Cerebellum (tissue), 4 donors: ENCODE measurements at places on chromosomes 4 and X.

GRCh38 chr4:163673848-163674697 is 179.6 kb downstream of the TMA16 start:
- no peak for DNase-seq

DNA sequence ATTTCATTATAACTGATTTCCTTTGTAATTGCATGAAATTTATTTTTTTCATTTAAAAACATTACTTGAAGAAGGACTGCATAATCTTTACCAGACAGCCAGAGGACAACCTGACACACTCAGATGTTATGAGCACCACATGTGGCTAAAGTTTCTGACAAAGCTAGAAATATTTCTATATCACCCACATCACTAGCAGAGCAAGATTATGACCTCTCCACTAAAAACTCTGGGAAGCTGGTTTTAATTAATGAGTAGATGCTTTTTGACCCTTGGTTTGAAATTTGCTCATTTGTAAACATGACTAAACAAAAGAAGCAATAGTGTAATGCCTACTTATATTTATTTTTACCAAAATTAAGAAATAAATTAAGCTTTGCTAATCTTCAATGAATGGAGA is 661.5 kb upstream of the EPHA5 start:
- DNase-seq, result no peak

- DNase-seq, result no peak
These were observed 225.5 kb upstream of the JADE1 start for GRCh38 chr4:128583753-128584712.

DNA sequence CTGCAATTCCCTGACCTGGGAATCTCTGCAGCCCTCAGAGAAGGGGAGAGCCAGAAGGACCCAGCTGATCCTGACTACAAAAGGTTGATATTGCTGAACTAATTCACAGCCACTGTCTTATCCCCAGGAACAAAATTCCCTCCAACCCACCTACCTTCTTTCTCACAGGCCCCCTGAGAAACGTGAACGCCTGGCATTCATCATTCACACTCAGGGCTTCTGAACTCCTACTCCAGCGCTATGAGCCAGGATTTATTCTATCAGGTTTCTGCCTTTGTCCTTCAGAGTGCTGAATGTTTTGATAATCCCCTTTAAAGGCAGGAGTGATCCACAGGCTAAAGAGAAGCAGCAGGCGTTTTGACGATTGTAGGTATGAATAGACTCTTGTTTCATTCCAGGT is 76.5 kb downstream of the KCNIP4 start:
- DNase-seq, result no peak

DNA sequence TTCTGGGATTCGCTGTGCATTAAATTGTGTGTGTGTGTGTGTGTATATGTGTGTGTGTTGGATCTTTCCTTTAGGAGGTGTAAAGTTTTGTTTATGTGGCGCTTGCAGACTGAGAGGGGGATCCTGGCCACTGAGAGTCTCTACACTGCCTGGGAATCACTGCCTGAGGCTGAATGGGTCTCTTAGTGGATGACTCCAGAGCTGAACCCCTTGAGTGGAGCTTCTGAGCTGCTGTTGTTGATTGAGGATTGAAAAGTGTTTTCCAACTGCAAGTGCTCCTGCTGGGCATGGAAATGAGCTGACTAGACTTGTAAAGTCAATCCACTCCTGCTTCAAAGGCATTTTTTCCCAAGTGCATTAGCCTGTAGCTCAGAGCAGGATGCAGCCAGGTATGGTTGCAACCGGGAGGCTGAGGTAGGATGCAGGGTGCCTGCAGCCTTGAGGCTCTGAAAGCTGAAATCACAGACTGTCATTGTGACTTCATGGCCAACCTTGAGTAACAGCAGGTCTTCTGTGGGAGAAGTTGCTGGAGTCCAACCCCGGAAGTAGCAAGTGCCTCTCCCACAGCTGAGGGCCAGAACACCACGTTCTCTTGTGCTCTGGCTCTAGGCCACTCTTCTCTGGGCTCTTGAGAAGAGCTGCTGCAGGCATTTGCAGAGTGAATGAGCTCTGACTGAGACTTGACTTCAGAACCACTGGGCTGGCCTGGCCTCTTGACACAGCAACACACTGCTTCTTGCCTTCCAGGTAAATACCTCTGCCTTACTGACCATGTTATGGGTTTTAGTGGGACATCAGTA is at the start of gene TBX22:
Gene TBX22 (plus strand): TSS at position 613 of the 800 bp plus-strand sequence. CDS start 7,517 bp downstream, outside the sequence.
- DNase-seq, result no peak

DNA sequence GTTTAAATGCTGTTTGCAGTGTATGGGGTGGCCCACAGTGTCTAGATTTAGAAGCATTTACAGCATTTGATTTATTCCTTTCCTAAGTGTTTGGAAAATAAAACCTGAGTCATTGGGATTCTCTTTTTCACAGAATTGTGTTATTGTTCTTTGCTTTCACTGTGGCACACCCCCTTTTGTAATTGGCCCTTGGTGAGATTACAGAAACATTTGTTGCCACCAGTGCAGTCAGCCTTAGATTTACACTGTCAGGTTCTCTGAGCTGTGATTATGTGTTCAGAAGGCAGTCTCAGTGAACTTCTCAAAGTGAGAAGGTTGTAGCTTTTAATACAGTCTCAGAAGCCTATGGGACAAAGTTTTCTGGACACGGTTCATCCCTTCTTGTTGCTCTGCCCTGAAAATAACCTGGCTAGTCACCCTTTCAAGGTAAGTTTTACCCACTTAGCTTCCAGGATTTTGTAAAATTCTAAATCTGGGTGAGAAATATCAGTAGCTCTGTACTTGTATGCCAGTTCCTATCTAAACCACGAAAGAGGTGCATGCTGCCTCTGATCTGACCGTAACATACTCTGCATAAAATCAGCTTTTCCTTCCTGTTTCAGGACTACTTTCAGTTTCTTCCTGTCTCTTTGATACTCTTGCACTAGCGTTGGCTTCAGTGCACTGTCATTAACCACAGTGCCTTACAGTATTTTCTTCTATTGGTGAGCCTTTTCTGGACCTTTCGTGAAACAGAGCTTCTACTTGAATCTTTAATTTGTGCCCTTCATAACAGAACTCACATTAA is 12.6 kb downstream of the RUFY3 start:
- no peak for DNase-seq

- no peak for DNase-seq
These were observed 854.6 kb downstream of the TRIML1 start for GRCh38 chr4:188993871-188994270.

DNA sequence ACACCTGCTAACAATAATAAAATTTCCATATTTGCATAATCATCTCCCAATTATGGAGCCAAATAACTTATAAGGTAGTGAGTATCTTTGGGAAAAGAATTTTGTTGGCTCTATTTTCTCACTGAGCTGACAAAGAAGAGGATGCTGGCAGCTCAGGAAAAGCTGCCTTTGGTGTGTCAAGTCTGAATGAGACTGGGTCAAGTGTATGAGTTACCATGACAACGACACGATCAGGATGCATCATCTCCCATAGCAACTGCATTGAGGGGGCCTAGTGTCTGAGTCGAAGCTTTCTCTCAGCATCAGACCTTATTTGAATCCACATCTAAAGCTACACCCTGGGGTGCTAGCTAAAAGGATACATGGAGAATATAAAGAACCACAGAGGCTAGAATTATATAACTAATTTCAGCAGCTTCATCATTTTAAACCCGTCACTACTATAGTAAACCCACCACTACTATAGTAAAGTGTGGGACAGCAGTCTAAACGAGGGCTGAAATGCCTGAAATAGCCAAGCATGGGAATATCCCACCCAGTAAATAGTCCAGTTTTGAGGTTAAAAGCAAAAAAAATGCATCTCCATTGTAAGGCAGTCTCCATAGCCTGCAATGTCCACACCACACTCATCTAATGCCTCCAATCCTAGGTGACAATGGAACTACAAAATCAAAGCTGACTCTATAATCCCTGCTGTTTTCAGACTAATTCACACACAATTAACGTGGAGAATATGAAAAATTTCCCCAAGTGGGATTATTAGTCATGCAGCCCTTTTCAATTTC is 16.0 kb downstream of the GSPT2 start:
- no peak for DNase-seq

- DNase-seq, result no peak
These were observed 436.6 kb downstream of the SPRY1 start for GRCh38 chr4:123833171-123833643.

DNA sequence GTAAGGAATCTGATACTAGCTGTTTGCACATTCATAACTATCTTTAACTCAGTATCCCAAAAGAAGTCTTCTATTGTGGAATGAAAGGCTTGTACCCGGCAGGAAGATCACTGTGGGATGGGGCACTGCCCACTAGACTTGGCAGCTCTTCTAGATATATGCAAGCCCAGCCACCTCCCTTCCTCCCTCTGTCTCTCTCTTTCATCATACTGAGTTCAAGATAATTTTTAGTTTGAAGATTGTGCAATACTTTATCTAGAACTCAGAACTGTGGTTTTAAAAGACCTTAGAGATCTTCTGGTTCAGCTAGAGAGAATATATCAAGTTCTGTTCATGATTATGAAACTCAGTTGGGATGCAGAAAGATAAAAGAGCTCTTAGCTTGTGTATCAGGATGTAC is 22.5 kb upstream of the GPR34 start:
- no peak for DNase-seq

DNA sequence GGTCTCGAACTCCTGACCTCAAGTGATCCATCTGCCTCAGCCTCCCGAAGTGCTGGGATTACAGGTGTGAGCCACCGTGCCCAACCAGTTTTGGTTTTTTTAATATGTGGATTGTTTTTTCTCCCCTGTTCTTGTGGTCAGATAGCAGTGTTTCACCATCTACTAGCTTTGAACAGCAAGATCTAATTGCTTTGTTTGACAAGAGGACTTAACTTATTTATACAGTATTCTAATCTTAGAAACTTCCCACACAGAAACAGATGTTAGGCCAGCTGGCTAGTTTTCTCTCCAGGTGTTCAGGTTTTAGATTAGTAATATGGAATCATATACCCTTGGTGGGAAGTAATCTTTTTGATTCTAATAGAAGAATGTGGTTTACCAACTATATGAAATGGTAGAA is 12.9 kb downstream of the ING2 start:
- DNase-seq, result no peak

DNA sequence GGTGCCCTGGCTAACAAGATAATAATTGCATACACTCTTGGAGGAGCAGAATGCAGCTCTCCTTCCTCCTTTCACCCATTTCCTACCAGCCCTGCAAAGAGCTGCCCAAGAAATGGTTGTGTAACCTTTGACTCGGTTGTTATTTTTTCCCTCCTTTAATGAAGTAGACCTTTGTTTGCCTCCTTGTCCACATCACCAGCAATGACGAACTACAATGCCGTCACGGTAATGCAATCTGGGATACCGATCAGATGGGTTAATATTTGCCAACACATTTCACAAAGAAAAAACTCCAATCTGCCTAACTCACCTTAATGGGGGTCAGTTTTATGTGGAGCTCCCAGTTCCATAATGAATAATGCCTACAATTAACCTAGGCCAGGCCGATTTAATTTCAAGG is 32.0 kb downstream of the GPRIN3 start:
- DNase-seq, result no peak

DNA sequence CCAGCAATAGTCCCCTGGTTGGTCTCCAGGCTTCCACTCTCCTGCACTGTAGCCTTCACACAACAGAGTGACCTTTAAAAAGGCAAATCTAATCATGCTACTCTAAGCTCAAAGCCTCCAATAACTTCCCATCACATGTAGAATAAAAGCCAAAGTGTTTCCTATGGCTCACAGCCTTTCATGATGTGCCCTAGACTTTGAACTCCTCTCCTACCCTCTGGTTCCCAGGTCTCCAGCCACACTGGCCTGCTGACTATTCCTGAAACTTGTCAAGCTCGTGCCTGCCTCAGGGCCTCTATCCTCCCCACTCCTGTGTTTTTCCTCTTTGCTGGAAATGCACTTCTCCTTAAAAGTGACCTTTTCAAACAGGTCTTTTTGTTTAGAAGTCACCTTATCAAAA is 3.1 kb downstream of the MANBA start:
- no peak for DNase-seq

GRCh38 chr4:122635205-122635604 is 14.3 kb upstream of the IL21 start:
- DNase-seq, result no peak

GRCh38 chrX:72317139-72317538 is 11.4 kb upstream of the CITED1 start:
- DNase-seq, result no peak

DNA sequence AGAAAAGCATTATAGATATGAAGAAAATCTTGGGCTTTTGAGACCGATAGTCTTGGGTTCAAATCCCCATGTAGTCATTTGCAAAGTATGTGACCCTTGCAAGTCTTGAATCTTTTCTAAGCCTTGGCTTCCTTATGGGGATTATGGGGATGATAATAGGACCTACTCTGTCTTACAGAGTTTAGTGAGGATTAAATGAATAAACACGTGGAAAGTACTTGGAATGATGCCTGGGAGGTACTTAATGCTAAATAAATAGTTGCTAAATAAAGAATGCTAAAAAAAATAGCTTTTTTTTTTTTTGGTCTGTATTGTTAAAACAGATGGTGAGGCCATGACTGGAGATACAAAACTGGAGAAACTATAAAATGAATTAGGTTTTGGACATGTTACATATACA is 292.7 kb downstream of the GPAT3 start:
- no peak for DNase-seq

DNA sequence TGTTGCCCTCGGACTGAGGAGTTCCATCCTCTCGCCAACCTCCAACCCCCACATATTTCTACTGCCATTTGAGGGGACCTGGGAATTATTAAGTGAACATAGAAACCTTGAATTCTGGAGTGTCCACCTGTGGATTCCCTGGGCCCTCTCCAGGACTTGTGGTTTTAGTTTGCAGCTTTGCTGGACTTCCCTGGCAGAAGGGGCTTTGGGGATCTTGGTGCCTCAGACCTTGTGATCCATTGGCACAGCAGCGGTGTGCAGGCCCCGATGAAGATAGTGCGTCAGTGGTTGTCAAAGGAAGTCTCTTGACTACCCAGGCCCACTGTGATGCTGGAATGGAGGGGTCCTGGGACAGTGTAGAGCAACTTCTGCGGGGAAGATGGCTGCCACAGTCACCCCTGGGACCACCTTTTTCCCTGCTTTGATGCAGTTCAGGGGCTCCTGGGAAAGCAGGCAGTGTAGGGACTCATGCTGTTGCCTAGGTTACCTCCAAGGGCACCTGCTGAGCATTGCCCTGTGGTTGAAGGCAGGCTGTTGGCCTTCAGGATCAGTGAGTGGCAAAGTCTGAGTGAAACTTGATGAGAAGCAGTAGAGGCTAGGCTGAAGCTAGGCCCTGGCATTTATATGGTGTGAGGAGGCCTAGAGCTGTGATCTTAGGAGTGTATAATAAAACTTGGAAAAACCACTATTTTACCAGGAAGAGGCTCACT is 2.2 kb downstream of the SLC16A2 start:
- DNase-seq, result no peak

DNA sequence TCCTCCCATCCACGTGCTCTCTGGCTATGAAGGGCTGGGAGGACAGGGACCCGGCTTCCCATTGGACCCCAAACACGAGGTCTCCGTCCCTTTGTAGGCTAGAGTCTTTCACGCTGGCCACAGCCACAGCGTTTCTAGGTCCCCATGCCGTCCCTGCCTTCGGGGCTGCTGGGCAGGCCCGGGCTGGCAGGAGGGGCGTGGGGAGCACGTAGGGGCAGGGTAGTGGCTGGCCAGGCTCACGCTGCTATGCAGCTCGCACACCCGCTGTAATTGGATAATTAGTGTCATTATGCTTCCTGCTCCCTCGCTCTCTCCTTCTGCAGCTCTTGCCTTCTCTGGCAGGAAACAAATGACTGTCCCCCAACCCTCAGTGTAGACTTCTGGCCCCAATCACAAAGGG is 9.8 kb downstream of the ATP2B3 start:
- DNase-seq, result no peak
